ENCODE measurements at places on chromosomes 5 and 9.

DNA sequence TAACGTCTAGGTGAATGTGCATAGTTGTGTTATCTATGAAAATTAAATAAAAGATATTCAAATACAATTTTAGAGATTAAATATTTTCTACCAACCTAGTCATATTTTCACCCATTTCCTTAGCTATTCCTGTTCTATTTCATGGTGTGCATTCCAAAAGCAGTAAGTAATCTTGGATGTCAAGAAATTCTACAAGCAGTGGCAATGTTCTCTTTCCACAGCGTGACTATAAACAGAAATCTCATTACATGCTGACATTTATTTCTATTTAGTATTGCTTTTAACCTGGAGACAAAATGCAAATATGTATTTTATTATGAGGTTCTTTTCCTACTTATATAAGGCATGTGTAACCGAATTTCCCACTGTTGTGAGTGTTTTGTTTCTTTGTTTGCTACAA, 510.0 kb downstream of the ACTL7B start:
- no peak for ATAC-seq

DNA sequence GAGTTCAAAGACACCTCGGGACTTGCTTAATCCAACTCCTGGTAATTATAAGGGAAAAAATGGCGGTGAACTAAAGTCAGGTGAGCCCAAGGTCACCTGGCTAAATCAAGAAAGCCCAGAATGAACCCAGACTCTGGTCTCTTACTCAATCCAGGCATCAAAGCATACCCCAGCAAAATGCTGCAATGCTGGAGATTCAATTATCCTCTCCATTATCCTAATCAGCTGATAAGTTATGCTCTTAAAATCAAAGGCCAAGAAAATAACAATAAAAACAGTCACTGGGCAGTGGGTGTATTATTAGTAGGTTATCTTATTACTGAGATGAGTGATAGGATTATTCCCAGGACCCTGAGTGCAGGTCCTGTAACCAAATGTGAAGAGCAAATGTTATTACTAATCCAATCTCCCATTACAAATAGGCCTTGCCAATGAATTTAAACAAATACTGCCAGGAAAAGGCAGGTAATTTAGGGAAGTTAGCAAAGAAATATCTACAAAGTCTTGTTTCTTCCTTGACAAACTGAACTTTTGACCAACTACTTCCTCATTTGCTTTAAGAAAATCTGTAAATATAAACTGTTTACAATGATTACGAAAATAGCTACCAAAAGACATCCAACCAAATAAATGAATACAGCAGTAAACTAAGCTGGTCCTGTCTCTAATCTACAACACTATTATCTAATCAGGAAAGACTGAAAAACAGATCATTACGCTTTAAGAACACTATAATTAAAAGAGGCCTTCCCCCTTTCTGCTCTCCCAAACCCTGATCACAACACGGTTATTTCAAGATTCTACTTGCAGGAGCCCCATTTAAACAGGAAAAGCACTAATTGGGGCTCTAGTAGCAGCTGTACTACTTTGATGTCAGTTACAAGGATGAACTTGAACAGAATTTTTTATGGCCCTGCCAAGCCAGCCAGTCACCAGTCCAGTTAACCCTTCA, 103.2 kb downstream of the MED27 start:
- ATAC-seq: no peak

DNA sequence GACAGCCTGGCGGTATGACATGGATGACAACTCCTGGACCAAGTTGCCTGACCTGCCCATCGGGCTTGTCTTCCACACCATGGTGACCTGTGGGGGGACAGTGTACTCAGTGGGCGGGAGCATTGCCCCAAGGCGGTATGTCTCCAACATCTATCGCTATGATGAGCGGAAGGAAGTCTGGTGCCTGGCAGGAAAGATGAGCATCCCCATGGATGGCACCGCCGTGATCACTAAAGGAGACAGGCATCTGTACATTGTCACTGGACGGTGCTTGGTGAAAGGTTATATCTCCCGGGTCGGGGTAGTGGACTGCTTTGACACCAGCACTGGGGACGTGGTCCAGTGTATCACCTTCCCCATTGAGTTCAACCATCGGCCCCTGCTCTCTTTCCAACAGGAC, 1.3 kb downstream of the CCIN start:
- ATAC-seq: no peak

- no peak for ATAC-seq
Observed at GRCh38 chr9:19493876-19494275, 85.1 kb downstream of the ACER2 start.

DNA sequence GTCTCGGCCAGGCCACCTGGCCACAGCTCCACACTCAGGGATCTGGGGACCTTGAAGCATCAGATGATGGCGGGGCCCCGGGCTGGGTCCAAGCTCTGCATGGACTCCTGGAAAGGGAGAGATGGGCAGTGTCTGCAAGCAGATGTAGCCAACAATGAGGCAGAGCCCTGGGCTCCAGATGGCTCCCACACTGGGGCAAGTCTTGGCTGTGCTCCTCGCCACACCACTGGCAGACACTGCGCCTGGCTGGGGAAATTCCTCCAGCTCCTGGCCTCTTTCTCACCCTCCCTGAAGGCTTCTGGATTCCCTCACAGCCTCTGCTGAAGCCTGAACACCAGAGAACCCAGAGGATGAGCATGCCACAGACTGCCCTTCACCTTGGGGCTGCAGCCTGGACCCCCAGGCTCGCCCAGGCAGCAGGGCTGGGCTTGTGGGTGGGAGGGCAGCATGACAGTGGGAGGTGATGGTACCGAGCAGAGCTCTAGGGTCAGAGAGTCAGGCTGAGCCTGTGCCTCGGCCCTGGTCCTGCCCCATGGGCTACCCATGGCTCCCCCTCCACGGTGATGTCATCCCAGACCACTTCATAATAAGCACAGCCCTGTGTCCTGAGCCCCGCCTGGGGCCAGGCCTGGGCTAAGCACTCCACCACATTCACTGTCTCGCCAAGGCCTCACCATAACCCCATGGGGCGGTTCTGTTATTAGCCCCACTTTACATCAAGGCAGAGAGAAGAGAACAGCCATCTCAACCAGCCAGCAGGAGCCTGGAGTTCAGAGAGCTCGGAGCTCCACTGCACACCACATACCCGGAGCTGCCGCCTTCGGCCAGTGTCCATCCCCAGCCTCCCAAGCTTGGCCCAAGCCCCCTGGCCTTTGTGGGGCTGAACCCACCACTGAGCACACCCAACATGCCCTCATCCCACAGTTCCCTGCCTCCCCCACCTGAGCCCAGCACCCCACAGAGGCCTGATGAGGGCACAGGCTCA, 62.2 kb upstream of the ADAMTS2 start:
- peak; percentile 19 for ATAC-seq

DNA sequence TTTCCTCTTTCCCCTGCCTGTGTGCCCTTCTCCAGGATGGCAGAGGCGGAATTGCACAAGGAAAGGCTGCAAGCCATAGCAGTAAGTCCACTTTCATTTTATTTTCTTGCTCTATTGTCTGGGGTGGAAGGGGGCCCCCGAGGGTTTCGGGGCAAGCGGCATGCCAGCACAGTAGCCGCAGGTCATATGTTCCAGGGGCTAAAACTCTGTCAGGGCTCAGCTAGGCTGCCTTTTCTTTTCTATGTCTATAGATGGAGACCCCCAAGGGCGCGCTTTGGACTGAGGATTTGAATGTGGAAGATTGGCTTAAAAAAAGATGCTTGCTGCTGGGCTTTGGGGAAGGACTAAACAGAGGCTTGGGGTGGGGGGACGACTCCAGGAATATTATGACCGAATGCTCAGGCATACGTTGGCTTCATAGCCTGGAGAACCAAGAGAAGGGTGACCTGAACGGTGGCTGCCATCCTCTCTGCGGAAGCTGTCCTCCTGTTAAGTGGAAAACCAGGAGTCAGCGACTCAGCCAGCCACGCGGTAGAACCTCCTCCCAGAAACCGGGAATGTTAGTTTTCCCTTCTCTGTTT, 545 bp downstream of the PALM2AKAP2 start:
- ATAC-seq: peak; percentile 54

DNA sequence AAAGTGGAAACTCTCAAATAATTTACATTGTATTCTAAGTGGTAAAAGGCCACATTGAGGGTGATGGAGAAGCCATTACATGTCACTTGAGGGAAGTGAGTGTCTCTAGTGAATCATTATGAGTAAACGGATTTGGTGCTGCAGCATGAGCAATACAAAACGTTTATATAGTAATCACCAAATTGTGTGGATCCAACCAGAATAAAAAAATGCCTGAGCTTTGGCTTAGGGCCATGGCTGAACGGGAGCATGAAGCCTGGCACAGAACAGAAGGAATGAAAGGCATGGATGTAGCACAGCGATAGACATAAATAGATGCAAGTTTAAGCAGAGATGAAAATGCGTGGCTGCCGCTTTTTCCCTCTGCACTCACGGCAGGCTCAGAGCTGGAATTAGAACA, 58.3 kb downstream of the PTTG1 start:
- ATAC-seq: no peak

- peak; percentile 88 for ATAC-seq
Observed at GRCh38 chr5:55226027-55226933, 835 bp downstream of the MCIDAS start.

DNA sequence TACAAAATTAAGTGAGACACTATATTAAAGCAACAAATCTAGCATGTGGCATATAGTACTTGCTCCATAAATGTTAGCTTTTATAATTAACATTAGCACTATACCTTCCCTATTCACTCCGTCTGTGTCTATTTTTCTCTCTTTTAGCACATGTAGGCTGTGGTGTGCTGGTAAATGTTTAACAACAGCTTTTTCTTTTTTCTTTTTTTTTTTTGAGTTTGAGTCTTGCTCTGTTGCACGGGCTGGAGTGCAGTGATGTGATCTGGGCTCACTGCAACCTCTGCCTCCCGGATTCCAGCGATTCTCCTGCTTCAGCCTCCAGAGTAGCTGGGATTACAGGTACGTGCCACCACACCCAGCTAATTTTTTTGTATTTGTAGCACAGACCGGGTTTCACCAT, 62.1 kb downstream of the SPRY4 start:
- no peak for ATAC-seq

GRCh38 chr5:10432059-10433008, 9.3 kb upstream of the ROPN1L start:
- ATAC-seq: no peak

- ATAC-seq: no peak
Observed at GRCh38 chr5:137975208-137975607, 57.7 kb downstream of the FAM13B start.

DNA sequence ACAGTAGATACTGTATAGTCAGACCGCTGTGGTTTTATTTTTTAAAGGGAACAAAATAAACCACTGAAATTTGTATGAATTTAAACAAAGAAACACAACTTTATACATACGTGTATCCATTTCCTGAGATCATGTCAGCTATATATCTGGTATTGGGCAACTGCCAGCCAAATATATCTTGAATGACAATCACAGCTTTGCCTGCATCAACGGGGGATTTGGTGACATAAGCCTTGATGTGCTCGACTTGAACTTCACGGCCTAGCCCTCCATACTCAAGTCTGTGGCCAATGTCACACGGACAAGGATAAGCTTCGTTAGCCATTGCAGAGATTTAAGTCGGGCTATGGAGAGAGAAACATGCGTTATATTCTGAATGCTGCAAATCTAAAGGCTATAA, 17.3 kb downstream of the CMBL start:
- no peak for ATAC-seq

- ATAC-seq: no peak
Observed at GRCh38 chr9:17832812-17833211, 253.9 kb downstream of the SH3GL2 start.

GRCh38 chr5:67361932-67362729, 165.5 kb upstream of the CD180 start:
- ATAC-seq: no peak

DNA sequence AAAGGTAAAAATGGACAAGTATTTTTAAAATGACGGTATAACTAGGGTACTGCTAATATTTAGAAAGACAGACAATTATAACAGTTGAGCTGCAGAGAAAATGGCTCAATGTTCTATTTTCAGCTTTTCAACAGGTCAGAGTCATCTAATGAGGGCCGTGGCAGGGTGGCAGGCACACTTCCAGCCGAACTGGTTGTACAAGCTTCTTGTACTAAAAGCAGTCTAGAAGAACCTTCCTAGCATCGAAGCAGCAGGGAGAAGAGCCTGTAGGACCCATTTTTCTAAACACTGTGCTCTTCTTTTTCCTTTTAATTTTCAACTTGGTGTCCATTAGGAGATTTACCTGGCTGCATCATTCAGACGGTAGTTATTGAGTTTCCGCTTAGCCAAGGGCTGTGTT, 85.6 kb downstream of the SLC28A3 start:
- ATAC-seq: no peak

GRCh38 chr5:162160401-162160800, 92.8 kb downstream of the GABRG2 start:
- no peak for ATAC-seq

DNA sequence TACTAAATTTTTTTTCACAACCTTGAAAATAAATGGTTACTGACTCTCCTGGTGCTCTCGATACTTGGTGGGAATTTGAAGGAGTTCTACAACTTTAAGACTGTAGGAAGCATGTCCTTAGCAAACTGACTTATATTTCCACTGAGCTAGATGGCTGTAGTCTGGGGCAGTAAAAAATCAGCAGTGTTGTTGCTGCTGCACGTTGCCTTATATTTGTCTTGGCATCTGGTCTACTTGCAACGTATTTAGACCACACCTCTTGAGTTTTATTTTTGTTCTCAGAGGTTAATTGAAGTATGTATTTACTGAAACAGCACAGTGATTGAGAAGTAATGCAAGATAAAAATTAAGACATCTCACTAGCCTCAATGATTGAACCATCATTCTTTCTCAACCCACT, 76.3 kb downstream of the ERMP1 start:
- ATAC-seq: no peak

DNA sequence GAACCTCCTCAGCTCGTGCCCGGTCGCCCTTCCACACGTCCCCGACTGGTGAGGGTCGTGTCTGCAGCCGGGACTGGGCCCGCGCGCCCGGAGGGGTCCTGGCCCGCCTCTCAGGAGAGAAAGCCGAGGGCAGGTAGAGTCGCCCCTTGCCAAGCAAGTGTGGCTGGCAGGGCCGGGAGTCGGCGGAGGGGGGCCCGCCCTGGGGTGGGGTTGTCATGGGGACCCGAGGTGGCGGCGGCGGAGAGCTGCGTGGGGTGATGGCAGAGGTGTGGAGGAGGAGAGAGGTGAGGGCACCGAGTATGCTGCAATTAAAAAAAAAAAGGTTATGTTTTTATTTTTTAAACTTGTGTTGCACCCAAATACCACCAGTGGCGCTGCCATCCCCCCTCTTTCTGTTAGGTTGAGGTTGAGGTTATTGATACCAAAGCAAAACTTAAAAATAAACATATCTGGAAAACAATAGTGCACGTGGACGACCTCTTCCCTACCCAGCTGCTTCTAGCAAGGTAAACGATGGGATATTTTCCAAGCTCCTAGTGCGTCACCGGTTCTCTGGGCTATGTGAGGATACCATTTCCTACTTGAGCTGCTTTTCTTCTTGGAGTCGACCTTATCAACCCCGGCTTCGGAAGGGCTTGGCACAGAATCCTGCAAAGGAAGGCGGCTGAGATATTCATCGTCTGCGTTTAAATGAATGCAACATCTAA, 660 bp downstream of the SCAMP1 start:
- peak; percentile 46 for ATAC-seq

GRCh38 chr9:93207326-93207814, 23.4 kb downstream of the WNK2 start:
- peak; percentile 78 for ATAC-seq

- ATAC-seq: no peak
Observed at GRCh38 chr9:134066913-134067851, 644 bp downstream of the BRD3 start.

Data from motor neuron (in vitro differentiated cells).